ENCODE measurements at places on chromosomes 11 and 22.

DNA sequence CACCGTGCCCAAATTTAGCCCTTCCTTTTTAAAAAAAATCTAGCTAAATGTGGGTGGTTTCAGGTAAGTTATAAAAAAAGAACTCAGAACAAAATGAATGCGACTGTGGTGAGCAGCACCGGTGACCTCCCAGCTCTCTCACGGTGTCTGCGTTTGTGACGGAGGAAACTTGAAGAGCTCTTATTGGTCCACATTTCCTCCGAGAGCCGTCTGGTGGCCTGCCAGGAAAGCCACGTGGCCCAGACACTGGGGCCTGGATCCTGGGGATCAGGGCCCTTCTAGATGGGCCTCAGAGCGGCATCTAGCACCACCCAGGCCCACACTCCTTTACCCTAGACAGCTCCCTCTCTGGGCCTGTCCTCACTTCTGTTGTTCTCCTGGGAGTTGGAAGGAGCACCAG, 39.5 kb downstream of the B3GAT1 start:
- DNase-seq, result no peak

- no peak for DNase-seq
Observed at GRCh38 chr11:69157822-69158231, 2.1 kb downstream of the SMIM38 start.

DNA sequence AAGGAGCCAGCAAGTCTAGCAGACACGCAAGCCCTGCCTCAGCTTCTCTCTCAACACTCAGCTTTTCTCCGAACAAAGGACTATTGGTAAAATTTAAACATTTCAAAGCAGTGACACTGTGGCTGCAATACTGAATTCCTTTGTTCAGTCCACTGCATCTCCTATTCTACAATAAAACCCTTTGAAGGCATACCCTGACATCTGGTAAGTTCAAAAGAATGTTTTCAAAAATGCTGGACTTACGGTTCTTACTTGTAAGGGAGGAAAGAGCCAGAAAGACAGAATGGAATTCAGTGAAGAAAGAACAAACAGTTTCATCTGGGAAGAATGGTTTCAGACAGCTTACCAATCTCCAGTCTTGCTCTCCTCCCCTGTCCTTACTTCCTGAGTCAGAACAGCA, 12.7 kb upstream of the OR8K1 start:
- DNase-seq, result no peak

DNA sequence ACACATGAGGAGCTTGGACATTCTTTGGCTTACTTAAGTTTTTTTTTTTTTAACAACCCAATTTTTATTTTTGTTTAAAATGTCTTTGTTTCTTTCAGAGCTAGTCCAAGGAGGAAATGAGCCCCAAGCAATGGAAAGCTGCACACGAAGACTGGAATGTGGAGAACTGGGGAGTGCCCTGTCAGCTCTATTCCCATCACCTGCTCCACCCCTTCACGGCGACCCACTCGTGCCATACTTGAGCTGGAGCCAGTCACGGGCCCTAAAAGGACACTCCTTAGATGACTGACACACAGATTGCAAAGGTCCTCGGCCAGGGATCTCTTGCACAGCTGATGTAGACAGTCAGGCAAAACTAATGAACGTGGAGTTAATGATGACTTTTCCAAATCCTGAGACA, 10.6 kb upstream of the SLC25A18 start:
- no peak for DNase-seq

GRCh38 chr11:3950996-3951660, 95.7 kb downstream of the STIM1 start:
- no peak for DNase-seq

- no peak for DNase-seq
Observed at GRCh38 chr11:32333320-32333991, 101.9 kb downstream of the WT1 start.
